ENCODE measurements at places on chromosomes 4 and X.

GRCh38 chr4:142559986-142560385, 286.1 kb downstream of the INPP4B start:
- DNase-seq = no peak

DNA sequence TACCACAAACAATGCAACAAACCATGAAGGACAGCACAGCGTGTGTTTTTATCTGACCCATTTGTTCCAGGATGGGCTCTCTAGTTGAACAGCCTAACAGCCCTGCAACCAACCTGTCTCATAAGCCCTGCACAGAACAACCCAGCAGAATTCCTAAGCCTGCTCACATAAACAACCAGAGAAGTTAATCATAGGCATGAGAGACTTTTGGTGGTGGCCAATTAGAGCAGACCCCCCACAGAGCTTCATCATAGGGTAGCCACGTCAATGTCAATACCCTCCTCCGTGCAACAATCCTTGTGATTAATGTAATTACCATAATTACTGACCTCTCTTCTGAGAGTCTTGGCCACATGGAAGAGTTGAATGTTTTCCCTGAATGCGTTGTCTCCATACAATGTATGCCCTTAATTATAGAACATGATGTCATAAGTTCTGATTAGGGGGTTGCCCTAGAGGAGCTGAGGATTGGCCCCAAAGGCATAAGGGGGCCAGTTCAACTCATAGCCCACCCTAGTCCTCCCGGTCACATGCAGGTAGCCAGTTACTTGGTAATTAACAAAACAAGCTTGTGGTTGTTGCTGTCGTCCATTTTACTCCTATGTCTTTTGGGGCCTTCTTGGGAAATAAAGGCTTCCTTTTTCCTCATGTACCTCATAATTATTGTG, 92.7 kb downstream of the SYNPO2 start:
- no peak for DNase-seq

- DNase-seq = no peak
These were observed 76.6 kb downstream of the SH3KBP1 start for GRCh38 chrX:19810802-19811201.

DNA sequence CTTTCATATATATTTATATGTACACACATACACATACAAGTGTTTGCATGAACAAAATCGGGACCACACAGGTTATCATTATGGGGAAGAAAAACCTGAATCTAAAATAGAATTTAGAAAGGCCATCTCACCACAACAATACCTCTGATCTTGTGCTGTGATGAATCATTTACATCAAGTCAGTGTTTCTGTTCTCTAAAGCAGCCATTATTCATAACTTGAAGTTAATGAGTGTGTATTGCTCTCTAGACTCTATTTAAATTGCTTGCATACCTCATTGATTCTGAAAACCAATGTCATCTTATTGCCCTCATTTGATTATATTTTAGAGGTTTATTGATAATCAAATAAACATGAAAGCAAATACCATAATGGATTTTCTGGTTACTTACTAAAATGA, 71.6 kb downstream of the FAM114A1 start:
- no peak for DNase-seq

- DNase-seq = peak; percentile 19
These were observed at the start of gene ARMCX6 for GRCh38 chrX:101617211-101618191. ARMCX6 (minus strand) TSS chrX:101618000; CDS start chrX:101616620, 1,380 bp downstream.

GRCh38 chr4:140947506-140947905, 185.8 kb downstream of the RNF150 start:
- DNase-seq = no peak

- no peak for DNase-seq
These were observed 1.3 kb upstream of the PLXNB3 start for GRCh38 chrX:153762626-153763173.

DNA sequence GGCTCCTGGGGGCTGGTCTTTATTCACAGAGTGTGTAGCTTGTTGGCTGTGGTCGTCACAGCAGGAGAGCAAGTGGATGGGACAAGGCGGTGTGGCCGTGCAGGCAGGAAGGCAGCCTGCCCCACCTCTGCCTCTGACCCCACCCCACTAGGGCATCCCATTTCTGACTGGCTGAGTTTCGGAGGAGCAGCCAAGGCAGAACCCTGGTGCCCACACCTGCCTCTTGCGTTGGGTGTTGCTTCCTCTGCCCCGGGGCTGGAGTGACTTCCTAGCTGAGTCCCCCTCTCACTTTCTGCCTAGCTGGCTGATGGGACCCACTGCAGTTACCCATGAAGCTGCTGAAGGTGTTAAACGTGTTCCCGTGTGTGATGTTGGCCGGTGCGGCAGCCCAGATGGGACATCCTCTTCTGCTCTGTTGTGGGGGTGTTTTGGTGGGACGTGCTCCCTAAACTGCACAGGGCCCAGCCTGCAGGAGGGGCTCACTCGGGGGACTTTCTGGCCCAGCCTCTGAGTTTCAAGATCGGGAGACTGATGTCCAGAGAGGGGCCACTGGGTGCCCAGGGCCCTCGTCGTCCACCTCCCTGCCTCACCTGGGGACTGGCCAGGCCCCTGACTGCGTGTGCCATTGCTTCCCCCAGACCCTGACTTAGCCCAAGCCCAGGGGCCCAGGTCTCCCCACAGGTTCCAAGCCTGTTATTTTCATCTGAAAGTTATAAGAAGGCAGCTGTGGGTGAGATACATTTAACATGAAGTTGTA, 101.5 kb downstream of the PSAPL1 start:
- no peak for DNase-seq

DNA sequence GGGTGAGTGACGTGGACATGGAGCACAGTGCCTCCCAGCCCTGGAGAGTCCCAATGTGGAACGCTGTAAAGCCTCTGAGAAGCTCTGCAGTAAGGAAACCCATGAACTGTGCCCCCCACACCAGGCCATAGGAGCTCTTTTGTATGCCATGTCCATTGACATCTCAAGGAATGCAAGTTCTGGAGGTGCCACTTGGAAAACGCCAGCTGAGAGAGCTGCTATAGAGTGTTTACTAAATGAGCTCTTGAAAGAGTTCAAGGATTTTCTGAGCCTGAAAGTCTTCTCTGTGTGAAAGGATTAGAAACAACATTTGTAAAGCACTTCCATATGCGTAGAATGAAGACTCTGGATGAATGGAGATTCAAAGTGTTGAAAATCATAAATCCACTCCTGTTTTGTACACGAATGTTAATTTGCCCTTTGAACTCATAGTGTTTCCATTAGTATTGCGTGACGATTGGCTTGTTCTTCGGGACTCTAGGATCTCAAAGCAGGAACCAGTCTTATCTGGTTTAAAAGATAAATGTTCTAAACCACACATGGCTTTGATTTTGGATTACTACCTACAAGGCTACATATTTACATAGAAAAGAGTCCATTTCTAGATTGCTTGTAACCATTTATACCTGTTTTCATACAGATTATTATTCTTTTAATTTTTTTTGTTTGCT, 41.8 kb upstream of the STOX2 start:
- DNase-seq = no peak

DNA sequence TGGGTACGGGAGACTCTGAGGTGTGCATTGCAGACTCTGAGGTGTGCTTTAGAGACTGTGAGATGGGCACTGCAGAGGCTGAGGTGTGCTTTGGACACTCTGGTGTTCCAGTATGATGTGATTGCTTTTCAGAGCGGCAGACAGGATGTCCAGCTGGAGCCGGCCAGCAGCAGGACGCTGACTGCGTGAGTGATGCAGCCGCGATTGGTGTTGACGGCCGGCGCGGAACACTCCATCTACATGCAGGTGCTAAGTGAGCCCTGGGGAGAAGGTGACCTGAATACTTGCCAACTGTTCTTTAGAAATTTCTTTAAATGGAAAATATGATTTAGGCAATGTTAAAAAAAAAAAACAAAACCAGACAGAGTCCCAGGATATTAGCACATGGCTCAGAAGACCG, 103.1 kb upstream of the PPP2R3B start:
- DNase-seq = no peak

DNA sequence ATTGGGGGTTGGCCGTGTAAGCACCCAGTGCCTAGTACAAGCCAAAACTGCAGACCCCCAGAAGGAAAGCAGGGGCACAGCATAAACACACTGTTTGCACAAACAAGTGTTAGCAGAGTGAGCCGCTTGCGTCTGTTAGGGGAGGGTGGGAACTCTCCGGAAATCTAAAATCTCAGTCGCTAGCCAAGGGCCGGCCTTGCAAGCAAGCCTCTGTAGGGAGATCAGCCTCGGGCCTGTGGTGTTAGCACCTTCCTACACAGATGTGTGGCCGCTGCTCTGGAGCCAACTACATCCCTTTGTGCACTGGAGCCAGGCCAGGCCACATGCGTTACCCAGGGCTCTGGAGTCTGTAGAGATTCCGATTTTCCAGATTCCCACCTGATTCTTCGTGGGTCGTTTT, 67.1 kb downstream of the GPR143 start:
- no peak for DNase-seq

DNA sequence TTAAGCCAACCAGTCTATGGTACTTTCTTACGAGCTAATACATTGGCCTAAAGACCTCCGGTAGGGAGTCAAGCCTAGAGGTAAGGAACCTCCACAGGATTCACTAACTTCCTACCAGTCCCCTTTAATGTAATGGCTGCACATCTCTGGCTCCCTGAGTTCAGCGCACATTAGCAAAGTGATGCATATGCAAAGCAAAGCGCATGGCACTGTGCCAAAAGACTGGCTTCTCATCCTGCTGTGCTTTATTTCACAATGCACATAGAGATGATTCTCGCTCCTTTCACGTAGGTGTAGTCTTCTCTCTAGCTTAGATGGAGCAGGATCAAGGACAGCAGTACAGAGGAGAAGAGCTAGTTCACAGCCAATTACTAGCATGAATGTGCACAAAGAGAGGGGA, 14.6 kb upstream of the CLTRN start:
- DNase-seq = no peak

- no peak for DNase-seq
These were observed 37.3 kb upstream of the ARAF start for GRCh38 chrX:47523713-47524166.

DNA sequence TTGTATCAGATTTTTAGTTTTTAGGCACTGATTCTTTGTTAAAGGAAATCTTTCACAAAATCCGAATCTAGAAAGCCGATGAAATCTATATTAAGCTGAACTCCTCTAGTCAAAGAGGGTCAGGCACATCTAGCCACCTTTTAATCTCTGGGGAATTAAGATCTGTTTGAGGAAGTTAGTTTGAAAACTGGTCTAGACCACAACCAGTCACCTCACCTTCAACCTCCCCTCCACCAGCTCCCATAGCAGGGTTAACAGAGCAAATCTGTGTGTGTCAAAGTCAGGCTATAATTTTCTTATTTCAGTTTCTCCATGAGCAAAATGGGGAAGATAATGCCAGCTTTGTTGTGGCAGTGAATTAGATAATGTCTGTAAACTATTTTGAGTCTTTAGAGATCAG, 110.0 kb upstream of the IGFBP7 start:
- no peak for DNase-seq

- DNase-seq = no peak
These were observed 286.7 kb downstream of the CPXCR1 start for GRCh38 chrX:89033723-89034122.

GRCh38 chrX:68651110-68651509, 3.6 kb downstream of the STARD8 start:
- no peak for DNase-seq

DNA sequence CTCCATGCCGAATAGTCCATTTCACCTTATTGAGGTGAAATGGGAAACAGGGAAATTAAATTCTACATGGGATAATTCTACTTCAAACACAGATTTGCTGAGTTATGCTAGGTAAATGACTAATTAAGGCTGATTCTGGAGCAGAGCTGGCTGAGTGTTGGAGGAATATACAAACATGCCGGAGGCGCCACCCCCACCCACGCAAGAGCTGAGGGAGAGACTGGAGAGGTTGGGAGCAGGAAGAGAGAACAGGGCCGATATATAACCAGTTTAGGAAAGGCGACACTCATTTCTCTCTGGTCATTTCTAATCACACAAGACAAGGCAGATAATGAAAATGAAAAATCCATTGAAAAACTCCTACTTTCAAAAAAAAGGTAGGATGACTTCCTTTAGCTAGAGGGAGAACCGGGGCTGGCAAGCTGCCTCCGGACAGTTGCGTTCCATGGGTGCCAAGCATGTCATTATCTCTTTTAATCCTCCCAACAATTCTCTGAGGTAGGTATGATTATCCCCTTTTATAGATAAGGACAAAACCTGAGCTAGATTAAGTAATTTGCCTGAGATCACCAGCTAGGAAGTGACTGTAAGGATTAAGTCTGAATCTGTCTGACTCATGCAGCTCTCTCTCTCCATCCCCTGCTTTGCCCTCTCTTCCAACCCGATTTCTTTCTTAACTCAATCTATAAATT, 27.6 kb upstream of the CFAP299 start:
- DNase-seq = peak; percentile 36

DNA sequence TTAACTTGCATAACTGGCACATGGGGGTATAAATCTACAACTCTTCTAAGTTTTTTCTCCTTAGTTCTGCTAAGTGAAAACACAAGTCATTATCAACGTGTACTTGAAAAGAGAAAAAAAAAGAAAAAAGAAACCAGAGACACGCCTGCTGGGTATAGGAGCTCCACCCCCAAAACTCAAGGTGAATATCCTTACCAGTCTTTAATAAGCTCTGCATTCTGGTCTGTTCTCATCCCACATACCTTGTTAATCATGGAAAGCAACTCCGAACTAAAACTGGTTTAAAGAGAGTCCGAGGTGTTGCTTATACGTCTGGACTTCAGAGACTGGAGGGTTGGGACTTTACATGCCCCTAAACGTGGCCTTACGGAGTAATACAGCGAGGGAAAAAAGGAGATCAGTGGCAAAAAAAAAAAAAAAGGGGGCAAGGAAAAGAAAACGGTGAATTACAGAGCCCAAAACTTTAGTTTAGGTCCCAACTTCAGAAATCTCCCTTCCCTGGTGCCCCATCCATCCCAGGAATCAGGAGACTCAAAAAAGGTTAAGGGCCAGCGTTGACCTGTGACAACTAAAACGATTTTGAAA, 1.0 kb downstream of the PGRMC2 start:
- DNase-seq = no peak
